ENCODE measurements at places on chromosomes 1 and 21.

DNA sequence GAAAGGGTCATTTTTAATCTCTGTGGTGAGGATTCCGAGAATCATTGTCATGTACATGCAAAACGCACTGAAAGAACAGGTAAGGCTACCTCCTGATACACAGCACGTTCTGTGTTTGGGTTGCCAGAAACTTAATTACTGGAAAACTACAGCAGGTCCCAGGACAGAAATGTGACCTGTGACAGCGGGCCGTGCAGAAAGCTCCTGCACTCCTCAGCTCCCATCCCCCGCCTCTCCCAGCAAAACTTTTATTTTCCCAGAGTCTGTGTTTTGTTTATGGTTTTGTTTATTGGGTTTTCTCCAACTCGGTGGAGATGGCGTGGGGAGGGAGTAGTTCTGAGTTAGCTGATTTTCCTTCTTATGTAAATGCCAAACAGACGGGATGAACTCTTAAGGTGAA is 44.7 kb downstream of the SLC44A3 start:
- DNase-seq, result no peak

DNA sequence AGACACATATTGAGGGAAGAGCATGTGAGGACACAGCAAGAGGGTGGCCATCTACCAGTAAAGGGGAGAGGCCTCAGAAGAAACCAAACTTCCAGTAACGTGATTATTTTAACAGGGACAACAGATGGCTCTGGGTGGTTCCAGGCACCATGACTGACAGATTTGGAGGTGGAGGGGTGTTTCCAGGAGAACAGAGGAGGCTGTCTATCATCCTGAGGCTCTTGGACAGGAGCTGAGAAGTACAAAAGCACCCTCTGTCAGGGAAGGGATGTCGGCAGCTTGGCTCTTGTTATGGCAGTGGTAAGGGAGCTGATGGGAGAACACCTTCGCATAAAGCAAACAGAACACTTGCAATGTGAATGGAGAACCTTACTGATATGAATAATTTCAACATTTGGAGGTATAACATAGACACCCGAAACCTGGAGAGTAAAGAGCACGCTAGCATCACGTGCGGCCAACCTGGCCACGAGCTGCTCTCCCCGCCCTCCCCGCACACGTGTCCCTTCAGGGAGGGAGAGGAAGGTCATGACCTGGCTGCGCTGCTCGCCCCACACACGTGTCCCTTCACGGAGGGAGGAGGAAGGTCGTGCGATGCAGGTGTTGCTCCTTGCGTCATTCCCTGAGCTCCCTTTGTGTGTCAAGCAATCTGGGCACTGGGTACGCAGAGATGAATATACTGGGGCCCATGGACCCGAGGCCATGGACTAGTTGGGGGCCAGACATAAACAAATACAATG is 37.5 kb upstream of the NLRP3 start:
- DNase-seq, result no peak

- DNase-seq, result no peak
Measured at GRCh38 chr1:206609229-206609991, 2.9 kb downstream of the EIF2D start.

- no peak for DNase-seq
Measured at GRCh38 chr1:3152143-3152542, 83.1 kb downstream of the PRDM16 start.

- no peak for DNase-seq
Measured at GRCh38 chr1:181111559-181111958, 23.1 kb downstream of the IER5 start.

GRCh38 chr1:77910116-77910515 is 21.7 kb downstream of the NEXN start:
- DNase-seq, result no peak

- no peak for DNase-seq
Measured at GRCh38 chr1:63836830-63837229, 63.0 kb downstream of the ROR1 start.

Data from GM04503 (cell line).